Activated T-cell treated with anti-CD3 and anti-CD28 coated beads for 24 hours (primary cell): ENCODE measurements at places on chromosomes 13 and 19.

DNA sequence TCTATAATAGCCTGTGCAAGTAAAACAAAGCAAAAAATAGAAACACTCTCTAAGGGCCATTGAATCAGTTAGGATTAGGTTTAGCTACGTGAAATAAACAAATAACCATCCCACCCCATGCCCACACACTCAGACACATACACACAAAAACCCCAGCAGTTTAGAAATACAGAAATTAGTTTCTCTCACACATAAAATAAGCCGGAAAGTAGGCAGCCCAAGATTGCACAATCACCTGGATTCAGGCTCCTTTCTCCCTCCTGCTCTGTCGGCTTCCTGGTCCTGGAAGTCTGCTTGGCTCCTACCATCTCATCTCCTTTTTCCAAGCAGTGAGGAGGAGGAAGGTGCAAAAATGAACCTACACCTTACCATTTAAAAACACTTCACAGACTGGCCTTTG is 22.6 kb upstream of the USP12 start:
- no peak for DNase-seq

- no peak for DNase-seq
Measured at GRCh38 chr19:6062274-6062673, 48.0 kb downstream of the RFX2 start.

DNA sequence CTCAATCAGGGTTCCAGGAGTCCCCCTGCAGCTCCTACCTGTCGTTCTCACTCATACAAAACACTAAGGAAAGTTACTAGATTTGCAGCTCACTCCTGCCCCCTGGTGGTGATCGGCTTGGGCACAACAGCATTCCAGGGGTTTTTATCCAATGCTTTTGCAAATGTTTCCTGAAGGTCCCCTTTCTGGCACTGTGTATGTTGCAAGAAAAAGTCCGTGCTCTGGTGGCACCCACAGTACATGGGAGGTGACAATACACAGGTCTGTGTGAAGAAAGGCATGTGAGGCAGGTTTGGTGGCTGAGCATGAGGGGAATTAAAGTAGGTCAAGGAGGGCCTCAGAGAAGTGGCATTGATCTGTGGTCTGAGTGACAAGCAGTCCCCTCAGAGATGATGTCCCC is 8.6 kb upstream of the TYK2 start:
- peak; percentile 73 for DNase-seq

GRCh38 chr13:99313501-99313900 is 6.3 kb upstream of the GPR183 start:
- DNase-seq, result no peak

- no peak for DNase-seq
Measured at GRCh38 chr19:16722591-16722990, 2.9 kb downstream of the NWD1 start.

DNA sequence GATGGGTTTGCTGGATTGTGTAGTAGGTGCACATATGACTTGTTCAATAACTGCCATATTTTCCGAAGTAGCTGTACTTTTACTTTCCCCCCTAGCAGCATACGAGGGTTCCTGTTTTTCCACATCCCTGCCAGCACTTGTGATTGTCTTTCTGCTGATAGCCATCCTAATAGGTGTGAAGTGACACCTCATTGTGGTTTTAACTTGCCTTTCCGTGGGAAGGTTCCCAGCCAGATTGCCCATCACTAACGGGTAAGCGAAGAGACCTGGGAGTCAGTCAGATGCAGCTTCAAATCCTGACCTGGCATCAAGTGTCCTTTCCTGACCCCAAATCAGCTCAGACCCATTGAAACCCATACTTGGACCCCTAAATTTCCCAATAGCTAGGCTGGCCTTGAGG is 4.5 kb downstream of the CLPTM1 start:
- no peak for DNase-seq

- DNase-seq, result no peak
Measured at GRCh38 chr13:78131811-78132210, 213.2 kb upstream of the EDNRB start.

GRCh38 chr19:16022681-16023080 is 53.6 kb upstream of the TPM4 start:
- no peak for DNase-seq

GRCh38 chr13:80082396-80083080 is 258.4 kb downstream of the SPRY2 start:
- no peak for DNase-seq

GRCh38 chr13:52758114-52758513 is 18.5 kb upstream of the CNMD start:
- DNase-seq, result no peak

DNA sequence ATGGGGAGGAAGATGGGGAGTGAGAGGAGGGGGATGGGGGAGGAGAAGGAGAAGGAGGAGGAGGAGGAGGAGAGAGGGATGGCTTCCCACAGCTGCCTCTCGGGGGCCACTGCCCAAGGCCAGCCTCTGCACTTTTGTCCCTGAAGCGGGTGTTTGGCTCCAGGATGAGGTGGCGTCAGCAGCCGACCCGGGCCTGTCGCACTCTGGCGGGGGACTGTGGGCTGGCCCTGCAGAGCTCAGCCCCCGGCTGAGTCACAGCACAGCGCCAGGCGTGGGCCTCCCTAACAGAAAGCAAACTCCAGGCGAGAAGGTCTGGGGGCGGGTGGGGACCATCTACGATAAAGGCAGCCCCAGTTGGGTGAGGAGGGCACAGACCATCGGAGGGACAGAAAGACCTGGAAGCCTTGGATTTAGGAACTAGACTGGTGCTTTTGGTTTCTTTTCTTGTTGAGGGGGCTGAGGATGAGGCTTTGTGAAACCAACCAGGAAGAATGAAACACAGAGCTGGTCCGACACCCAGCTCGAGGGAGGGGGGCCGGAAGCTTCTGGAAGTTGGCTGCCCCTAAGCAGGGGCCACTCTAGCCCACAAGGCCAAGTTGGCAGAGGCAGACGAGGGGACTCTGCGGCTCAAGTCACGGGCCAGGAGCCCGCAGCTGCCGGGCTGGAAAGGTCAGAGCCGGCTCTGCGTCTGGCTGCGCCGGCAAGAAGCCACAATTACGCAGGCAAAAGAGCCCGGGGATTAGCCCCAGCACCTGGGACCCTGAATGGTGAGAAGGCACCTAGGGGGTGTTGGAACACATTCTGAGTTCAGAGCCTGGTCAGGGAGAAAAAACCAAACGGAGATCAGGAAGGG is 18.2 kb downstream of the LSM4 start:
- peak; percentile 78 for DNase-seq

DNA sequence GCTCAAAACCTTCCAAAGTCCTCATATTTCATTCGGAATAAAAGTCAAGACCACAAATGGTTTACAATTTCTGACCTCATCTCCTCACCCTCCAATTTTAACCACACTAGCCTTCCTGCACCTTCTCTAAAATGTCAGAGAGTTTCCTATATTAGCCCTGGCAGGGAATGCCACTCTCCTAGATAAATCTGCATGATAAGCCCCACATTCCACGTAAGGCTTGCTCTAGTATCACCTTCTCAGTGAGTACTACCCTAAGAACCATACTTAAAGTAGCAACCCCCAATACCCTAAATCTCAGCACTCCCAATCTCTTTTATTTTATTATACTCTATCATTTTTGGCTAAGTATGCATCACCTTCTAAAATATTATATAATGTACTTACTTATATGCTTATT is 100.5 kb upstream of the SLITRK5 start:
- no peak for DNase-seq

DNA sequence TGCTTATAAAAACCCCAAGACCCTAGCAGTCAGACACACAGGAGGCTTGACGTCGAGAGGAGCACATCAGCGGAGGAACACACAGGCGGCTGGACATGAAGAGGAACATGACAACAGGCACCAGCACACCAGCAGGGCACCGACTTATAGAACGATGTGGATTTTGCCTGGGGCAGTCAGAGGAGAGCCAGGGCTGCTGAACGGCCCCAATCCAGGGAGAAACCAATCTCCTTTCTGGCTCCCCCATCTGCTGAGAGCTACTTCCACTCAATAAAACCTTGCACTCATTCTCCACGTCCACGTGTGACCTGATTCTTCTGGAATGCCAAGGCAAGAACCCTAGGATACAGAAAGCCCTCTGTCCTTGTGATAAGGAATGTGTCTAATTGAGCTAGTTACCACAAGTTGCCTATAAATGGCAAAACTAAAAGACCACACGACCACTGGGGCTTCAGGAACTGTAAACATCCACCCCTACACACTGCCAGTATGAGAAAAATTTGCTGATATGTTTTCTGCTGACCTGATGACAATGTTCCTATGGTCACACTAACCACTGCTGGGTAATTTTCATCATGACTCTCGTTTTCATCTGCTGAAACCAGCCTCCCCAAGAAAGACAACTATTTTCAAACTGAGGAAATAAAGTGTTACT is 35.8 kb upstream of the CEACAM21 start:
- no peak for DNase-seq
